ENCODE measurements at places on chromosomes 5 and 9.

DNA sequence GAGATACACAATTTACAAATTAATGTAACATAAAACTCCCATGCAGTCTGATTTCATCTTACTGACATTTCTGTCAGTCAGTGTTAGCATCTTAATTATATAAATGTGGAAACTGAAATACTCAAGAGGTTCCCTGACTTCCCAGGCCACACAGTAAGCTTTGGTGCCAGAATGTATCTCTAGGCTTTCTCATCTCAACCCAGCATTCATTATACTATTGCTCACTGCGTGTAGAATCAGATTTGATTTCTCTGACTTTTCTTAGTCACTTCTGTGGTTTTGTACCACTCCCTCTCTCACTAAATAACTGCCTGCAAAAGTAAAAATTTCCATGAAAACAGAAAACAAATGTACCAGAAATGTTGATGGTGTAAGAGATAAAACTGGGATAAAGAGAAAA, 31.7 kb upstream of the CDKN2B start:
- no peak for DNase-seq

DNA sequence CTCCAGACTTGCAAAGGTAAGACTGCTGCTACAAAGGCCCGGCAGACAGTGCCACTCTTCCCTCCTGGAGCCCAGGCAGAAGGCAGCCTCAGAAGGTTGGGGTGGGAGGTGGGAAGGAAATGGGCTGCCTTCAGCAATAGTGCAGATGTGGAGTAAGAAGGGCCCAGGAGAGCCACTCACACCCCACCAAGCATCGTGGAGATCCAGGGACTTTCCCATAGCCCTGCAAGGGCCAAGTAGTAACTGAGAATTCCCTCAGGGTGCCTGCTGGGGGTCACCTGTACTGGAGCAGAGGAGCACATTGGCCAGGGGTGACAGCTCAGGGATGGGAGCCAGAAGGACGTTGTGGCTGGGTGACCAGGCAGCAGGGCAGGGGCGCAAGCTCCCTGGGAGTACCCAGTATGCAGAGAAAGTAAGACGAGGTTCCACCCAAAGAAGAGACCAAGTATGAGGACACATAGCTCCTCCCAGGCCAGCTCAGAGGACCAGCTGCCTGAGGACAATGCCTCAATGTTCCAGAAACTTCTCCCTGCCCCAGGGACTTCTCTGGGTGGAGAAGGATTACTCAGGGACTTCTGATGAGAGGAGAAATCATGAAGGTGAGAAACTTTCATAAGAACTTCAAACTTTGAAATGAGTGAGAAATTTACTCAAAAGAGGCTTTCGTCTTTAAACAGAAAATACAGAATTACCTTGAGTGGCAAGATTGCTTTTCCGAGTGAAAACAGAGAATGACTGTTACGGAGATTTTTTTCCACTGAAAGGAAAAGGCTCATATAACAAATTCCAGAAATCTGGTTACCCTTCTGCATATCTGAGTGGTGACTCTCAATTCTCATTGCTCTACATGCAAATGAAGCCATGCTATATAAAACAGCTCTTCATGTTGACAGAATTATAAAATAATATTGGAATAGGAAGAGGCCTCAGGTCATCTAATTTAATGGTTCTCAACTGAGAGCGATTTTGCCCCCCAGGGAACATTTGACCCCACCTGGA, 87.9 kb upstream of the TRIO start:
- no peak for DNase-seq

- DNase-seq: no peak
Observed at GRCh38 chr9:121890746-121891145, 202.4 kb downstream of the TTLL11 start.

DNA sequence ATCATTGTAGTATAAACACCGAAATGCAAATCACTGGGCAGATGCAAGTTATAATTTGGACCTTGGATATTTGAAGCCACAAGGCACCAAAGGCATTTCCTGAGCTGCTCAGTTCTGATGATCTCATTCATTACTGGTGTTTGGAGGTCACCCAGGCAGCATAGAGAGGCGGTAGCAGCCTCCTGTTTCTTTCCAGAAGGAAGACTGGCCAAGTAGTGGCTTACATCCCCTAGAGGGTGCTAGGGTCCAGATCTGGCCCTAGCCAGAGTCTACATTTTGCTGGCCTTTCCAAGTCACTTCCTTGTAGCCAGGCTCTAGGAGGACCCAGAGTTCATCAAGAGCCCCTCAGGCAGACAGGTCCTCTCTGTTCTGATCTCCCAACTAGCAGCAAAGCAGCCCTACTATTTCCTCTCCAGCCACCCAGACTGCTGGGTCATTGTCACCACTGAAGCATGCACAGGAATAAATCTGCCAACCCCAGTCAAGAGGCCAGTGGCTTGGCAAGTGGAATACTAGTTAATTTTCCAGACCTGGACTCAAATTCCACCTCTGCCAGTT, 33.4 kb upstream of the TTC1 start:
- DNase-seq: peak; percentile 46

DNA sequence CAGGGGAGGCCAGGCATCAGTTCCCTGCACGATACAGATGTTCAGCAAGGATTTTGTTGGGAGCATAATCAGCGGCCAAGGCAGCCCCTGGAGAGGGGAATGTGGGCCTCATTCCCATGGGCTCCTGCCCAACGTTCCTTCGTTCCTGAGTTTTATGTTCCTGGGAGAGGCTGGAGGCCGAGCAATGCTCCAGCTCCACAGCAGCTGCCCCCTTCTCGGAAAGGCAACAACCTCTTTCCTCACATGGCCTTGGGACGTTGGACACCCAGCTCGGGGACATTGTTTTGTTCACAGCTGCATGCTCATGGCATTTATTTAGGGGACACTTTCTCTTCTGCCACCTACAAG, 63.8 kb upstream of the COL15A1 start:
- no peak for DNase-seq

DNA sequence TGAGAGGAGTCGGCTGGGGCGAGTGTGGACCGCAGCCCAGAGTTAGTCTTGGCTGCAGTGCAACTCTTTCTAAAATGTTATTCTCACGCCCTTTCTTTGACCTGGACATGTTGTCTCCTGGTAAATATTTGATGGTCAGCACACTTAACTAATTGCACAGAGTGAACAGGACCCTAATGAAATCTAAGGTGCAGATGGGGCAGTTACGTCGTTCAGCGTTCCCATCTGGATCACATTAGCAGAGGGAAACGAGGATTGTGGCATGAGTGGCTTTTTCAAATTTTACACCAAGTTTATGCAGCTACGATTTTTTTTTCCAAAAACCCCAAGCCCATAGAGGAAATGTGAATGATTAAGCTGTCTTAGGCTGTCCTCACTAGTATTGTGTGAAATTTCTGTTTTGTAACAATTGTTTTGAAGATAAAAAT, 483 bp downstream of the C9orf85 start:
- DNase-seq: no peak

- no peak for DNase-seq
Observed at GRCh38 chr5:179454356-179454755, 96.0 kb upstream of the RUFY1 start.

Data from iPS-NIHi11 (cell line).